Activated CD4-positive, CD25-positive, alpha-beta regulatory T cell (primary cell): ENCODE measurements at places on chromosomes 6 and 20.

DNA sequence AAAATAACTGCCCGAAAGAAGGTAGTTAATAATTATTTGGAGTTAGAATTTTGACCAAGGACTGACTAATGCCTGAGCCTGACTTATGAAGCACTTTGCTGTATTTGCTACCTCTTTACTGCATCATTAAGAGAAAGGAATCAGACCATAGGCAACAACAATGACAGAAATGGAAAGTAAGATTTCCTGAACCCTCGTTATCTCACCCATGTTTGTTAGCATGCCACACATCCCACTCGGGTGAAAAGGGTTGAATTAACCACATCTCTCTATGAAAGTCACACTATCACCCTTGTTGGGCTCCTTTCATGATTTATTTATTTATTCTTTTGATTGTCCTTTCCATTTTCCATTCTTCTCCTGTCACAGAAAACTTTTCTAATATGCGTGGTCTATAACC is 59.6 kb downstream of the OLIG3 start:
- no peak for DNase-seq

DNA sequence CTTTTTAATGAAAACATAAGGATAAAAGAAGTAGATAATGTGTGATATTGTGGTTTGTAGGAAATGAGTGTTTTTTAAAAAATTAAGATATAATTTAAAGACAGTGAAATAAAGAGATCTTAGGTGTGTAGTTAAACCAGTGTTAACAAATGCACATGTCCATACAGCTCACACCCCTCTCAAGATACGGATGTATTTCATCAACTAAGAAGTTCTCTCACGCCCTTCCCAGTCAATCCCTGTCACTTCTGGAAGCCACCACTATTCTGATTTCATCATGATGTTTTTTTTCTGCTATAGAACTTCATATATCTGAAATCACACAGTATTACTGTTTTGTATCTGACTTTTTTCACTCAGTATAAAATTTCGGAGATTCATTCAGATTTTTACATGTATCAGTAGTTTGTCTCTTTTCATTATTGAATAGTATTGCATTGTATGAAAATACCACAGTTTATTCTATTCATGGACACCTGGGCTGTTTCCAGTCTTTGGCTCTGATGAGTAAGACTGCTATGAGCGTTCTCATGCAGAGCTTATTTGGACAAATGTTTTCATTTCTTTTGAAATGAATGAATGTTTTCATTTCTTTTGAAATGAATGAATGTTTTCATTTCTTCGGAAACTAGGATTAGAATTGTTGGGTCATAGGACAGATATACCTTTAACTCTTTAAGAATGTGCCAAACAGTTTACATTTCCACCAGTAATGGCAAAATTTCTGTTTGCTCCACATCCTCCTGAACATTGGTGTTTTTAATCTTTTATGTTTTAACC is 49.7 kb upstream of the ELOVL5 start:
- DNase-seq: no peak

DNA sequence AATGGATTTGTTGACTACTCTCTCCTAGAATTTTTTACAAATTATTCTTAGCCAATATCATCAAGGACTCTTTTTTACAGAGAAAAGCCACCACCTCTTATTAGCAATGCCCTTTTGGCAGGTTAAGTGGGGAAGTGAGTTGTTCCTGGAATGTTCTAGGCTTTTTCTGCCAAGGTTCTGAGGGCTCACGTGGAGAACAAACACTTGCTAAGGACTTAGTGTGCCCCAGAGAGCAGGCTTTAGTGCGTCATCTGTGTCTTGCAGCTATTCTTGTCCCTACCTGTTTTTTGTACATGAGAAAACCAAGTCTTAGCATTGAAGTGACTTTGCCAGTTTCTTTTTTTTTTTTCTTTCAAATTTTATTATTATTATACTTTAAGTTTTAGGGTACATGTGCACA is 33.5 kb downstream of the CFAP61 start:
- DNase-seq: no peak

- no peak for DNase-seq
These were observed 72.5 kb downstream of the ITCH start for GRCh38 chr20:34435589-34435988.

- no peak for DNase-seq
These were observed 183.0 kb upstream of the QKI start for GRCh38 chr6:163231356-163232014.

GRCh38 chr20:25692499-25692898 is 4.2 kb downstream of the ZNF337 start:
- no peak for DNase-seq

GRCh38 chr6:90701146-90701781 is 114.4 kb upstream of the MAP3K7 start:
- DNase-seq: no peak

GRCh38 chr6:36121787-36122494 is 8.4 kb upstream of the MAPK13 start:
- DNase-seq: no peak

DNA sequence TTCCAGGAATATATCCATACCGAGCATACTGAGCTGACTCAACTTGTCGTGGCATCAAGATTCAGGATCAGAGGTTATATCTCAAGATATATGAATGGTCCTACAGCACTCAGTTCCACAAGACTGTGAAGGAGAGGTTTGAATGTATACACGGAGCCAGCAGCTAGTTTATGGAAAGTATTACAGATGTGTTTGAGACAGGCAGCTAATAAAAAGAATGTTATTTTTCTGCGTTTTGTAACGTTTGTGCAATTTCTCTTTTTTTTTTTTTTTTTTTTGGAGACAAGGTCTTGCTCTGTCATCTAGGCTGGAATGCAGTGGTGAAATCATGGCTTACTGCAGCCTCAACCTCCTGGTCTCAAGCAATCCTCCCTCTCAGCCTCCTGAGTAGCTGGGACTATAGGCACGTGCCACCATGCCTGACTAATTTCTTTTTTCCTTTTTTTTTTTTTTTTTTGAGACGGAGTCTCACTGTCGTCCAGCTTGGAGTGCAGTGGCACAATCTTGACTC is 3.4 kb upstream of the FAM110A start:
- DNase-seq: no peak

GRCh38 chr6:89749918-89750317 is 69.7 kb downstream of the MDN1 start:
- no peak for DNase-seq
